ENCODE measurements at places on chromosomes 4 and X. TPM values are rescaled to one million over a fixed set of nuclear protein-coding genes. Genes with fewer than 3 reads are reported as not detected.

CCNG2 gene
- total RNA-seq, result 32.0 TPM

ETDA gene
- total RNA-seq, result not detected

ARHGEF38 gene
- not detected for total RNA-seq

FRAS1 gene
- not detected for total RNA-seq

PRAF2 gene
- total RNA-seq, result 10.6 TPM

DYNLT3 gene
- 19.1 TPM for total RNA-seq

GDPD2 gene
- total RNA-seq, result not detected

FSTL5 gene
- not detected for total RNA-seq

ADH7 gene
- total RNA-seq, result not detected
